ENCODE measurements at places on chromosomes 2 and 18.

DNA sequence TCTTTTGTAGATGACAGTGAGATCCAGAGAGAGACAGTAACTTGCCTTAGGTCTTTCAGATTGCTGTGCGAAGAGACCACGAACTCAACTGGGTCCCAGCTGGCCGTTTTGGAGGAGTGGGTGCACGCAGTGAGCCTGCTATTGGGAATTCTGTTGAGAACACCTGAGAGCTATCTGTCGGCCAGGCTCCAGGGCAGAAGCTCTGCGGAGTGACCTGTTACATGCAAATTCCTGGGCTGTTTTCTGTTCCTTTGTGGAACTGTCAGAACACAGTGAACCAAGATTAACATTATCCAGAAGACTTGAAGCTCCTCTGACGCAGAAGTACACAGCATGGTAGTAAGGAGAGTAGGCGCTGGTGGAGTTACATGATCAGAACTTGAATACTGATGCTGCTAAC is 99.5 kb upstream of the LMAN1 start:
- no peak for DNase-seq

DNA sequence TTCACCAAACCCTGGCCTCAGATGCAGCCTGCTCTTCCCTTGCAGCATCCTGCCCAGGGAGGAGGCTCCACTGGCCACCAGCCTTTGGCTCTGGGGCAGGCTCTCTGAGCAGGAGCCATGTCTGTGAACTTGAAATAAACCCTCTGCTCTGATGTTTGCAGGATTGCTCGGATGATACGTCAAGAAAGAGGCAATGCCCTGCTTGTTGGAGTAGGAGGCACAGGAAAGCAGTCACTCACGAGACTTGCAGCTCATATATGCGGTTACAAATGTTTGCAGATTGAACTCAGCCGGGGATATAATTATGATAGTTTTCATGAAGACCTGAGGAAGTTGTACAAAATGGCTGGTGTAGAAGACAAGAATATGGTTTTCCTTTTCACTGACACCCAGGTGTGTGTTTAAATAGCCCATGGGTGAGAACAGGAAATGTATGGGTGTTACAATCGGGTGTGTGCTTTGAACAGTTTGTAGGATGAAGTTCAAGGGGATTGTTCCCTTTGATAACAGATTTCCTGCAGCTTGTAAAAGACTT is 177.9 kb downstream of the DNAH6 start:
- DNase-seq: no peak

DNA sequence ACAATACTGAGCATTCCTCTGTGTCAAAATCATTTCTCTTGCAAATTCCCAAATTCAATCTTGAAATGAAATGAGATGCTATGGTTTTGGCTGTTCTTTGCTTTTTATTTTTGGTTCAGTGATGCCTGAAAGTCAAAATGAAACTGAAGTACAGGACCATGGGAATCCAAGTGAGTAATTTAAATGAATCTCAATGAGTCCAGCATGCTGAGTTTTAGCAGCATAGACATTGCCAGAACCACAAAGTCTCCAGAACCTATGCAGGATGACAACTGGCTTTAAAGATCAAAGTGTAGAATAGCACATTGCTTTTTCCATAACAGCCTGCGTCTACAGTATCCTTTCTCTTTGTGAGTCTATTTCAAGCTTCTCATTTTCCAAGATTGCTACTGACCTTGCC is 1050.7 kb upstream of the PIK3C3 start:
- no peak for DNase-seq

- no peak for DNase-seq
Observed at GRCh38 chr2:29698216-29698615, 223.2 kb downstream of the ALK start.

GRCh38 chr2:25366629-25367028 is 24.9 kb upstream of the DNMT3A start:
- DNase-seq: no peak

DNA sequence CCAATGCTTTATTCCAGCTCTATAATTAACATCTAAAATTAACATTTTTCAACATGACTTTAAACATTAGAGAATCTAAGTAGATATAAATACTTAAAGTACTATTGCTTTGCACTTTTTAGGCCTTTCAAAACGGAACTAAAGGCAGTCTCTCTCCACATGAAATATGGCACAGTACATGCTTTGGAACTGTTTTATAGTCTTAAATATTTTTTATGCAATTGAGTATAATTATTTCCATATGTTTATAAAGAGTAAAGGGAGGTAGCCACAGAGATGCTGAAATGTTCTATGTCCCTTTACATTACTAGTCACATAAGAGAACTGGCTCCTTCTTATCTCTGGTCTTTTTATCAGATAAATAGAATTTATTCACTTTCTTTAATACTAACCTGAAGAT is 674.0 kb downstream of the PLCL1 start:
- DNase-seq: no peak

DNA sequence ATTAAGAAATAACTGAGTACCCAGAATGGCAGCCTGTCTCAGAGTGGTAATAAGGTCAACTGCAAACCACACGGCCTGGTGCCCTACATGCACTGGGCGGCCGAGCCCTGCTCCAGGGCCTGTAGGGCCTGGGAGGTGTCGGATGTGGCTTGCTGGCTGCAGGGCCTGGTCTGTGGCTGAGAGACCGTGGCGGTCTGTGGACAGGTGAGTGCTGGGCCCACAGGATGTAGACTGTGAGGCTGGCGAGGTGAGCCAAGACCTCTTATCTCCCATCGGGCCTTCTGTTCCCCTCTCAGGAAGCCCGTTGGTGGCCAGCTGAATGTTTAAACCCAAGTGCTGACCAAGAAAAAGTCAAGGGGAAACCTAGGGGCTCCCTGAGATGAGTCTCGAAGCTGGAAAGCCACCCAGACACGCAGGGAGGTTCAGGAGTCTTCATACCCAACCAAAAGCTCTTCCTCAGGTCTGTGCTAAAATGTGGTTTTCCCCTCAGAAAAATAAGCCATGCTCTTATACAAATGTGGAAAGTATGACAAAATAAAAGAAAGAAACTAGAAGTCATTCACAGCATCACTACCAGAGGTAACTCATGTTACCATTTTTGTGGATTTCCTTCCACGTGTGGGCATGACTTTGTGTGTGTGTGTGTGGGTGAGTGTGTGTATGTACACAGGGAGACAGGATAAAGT is 47.7 kb upstream of the CTDP1 start:
- DNase-seq: no peak

- DNase-seq: no peak
Observed at GRCh38 chr2:64819361-64819760, 165.6 kb upstream of the SERTAD2 start.

DNA sequence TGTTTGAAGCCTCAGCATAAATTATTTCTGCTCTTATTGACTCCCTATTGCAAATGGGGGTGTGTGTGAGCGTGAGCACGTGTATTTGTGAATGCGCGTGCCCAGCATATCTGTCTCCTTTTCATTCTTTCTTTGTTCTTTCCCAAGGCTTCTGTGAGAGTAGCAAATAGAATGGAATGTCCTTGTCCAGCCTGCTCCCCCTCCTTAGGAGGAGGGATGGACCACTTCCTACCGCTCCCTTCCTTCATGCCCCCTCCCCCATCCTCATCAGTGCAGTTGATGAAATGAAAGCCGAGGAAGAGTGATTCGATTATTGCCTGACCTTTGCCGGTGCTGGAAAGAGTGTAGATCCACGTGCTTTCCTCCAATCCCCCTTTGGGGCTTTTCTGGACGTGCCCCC is 102.0 kb downstream of the CPO start:
- no peak for DNase-seq

DNA sequence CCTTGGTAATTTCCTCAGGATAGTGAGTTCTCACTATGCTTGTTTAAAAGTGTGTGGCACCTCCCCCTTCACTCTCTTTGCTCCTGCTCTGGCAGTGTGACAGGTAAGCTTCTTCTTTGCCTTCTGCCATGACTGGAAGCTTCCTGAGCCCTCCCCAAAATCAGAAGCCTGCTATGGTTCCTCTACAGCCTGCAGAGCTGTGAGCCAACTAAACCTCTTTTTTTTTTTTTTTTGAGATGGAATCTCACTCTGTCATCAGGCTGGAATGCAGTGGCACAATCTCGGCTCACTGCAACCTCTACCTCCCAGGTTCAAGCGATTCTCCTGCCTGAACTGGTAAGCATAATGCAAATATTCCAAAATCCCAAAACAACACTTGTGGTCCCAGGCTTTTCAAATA is 80.0 kb downstream of the SOWAHC start:
- no peak for DNase-seq

DNA sequence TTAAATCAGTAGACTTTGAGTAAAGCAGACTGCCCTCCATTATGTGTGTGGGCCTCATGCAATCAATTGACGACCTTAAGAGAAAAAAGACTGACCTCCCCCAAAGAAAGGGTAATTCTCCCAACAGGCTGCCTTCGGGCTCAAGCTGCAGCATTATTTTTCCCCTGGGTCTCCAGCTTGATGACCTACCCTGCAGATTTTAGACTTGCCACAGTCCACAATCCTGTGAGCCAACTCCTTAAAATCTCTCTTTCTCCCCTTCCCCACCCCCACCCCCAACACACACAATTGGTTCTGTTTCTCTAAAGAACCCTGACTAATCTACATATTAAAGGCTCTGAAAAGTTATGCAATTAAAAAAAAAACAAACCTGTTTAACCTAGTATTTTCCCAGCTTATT is 89.4 kb downstream of the RNF152 start:
- no peak for DNase-seq

DNA sequence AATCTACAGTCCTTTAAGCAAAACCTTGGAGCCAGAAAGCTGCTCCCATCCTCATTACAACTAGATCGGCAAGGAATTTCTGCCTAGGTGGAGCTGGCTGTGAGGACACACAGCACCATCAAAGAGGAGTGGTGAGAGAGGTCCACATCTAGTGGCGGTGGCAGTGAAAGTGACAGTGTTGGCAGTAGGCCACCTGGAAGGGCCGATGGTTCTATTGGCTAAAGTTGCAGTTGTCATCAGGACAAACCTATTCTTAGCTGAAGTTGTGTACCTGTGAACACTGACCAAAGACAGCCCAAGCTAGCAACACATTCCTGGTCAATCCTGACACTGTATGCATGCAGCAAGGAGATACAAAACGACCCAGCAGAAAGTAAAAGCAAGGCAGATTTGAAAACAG is 218.1 kb upstream of the CHAC2 start:
- no peak for DNase-seq

DNA sequence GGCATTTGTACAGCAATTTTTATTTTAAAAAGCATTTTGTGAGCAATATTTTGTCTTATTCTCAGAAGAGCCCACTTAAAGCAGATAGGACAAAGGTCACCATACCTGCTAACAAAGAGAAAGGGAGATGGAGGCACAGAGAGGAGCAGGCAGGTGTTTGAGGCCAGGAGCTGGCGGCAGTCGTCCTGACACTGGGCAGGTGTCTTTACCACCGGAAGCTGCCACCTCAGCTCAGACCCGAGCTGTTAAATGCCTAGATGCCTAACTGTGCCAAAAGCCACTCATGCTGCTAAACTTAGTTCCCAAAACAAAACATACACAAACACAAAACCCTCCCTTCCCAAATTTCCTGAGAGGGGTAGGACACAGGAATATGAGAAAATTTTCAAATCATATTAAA is 120.9 kb downstream of the CNTNAP5 start:
- DNase-seq: no peak

DNA sequence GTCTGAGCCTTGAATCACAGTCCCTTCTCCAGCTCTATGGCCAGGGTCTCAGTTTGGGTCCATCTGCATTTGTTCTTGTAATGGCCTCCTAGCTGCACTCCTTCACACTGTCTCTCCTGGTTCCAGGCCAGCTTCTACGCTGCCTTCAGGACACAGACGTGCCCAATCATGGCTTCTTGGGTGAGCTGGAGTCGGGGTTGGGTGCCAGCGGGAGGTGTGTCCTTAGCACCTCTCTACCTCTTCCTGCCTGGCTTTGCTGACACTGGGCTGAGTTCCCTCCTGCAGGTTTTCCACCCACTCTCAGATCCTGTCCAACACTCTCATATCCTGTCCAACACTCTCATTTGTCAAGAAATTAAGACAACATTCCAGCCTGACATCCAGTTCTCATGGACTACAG is 9.6 kb downstream of the TRPM8 start:
- no peak for DNase-seq

DNA sequence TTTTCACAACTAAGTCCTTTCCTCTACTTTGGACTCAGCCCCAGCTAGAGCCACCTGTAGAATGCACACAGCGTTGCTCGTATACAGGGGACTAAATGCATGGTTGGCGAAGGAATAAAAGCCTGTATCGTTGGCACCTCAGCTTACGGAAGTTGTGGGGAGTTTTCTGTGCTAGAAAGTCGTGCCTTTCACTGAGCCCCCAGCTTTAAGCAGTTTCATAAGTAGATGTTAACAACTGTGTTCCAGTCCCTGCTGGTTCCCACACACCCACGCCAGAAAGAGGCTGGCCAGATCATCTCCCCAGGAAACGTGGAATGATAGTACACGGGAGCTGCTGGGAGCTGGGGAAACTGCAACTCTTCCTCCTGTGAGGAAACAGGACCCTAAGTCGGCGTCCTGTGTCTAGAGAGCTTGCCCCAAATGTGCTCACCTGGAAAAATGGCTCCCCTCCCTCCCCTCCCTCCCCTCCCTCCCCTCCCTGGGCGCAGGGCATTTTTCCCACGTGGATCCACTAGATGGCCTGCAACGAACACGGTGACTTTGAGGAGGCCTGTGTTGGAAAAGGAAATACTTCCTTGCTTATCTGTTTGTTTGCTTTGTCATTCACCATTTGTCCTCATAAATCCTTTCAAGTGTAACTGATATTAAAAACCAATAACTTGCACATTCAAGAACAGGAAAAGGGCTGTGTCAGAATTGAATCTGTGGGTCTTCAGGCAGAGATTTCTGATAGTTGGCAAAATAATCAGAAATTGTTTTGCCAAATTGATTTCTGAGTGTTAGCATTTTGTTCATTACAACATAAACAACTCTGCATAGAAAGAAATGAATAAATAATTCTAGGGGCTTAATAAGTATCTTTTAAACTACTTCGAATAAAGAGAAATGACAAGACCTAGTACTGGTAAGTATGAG is 43.9 kb upstream of the RFX8 start:
- no peak for DNase-seq

- DNase-seq: no peak
Observed at GRCh38 chr2:207926133-207926988, 99.0 kb downstream of the PLEKHM3 start.

GRCh38 chr2:71532327-71532726 is 79.0 kb downstream of the DYSF start:
- DNase-seq: no peak

DNA sequence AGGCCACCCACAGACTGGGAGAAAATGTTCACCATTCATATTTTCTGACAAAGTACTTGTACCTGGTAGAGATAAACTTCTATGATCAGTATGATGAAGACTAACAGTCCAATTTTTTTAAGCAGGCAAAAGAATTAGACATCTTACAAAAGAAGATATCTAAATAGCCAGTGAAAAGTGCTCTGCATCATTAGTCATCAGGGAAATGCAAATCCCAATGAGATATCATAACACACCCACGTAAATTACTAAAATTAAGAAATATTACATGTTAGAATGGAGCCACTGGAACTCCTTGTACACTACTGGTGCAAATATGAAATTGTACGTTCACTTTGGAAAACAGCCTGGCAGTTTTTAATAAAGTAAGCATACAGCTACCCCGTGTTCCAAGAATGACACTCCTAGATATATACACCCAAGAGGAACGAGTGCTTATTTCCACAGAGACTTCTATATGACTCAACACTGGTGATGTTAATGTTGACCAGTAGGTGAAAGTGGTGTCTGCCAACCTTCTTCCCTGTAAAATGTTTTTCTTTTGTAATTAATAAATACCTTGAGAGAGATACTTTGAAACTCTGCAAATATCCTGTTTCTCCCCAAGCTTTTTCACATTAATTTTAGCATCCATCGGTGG is 80.3 kb downstream of the NPAS2 start:
- DNase-seq: no peak

- DNase-seq: no peak
Observed at GRCh38 chr2:113675875-113676274, 48.8 kb downstream of the RABL2A start.

GRCh38 chr18:69172046-69172445 is 228.6 kb upstream of the DOK6 start:
- no peak for DNase-seq
